ENCODE measurements at places on chromosomes 3 and 15. TPM values are rescaled to one million over a fixed set of nuclear protein-coding genes. Genes with fewer than 3 reads are reported as not detected.

GRCh38 chr15:74415966-74416916 is 17.5 kb downstream of the SEMA7A start:
- H3K36me3 ChIP-seq = peaks cover 21% of the 10 kb centered on the region
- H3K4me1 ChIP-seq = peaks cover 49% of the 10 kb centered on the region
- H3K27ac ChIP-seq = peak overlapping the region; percentile 21
- no peak overlapping the region for H3K4me3 ChIP-seq

DNA sequence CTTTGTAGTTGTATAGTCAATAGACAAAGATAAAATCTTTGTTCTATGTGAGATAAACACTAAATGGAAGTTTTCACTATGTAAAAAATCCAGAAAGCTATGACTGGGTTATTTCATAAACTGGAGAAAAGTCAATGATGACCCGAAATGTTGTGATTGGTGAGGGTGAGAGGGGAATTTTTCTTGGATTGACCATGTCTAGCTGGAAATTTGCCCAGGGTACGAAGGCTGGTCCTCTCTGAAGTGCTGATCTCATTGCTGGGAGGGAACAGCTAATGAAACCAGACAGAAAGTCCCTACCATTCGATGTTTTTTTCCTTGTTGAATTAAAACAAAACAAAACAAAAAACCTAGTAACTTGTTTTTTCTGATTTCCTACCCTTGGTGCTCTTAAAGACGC is 14.3 kb downstream of the TPRG1 start:
- H3K4me1 ChIP-seq = no peaks in the 10 kb centered on the region
- no peak for DNase-seq
- peaks cover 2% of the 10 kb centered on the region for H3K36me3 ChIP-seq
- no peak overlapping the region for H3K4me3 ChIP-seq
- no peaks in the 10 kb centered on the region for H3K27me3 ChIP-seq

DPH6 gene
- 9.4 TPM for total RNA-seq

- peaks cover 9% of the 10 kb centered on the region for H3K27me3 ChIP-seq
- no peak overlapping the region for H3K27ac ChIP-seq
- DNase-seq = no peak
- H3K36me3 ChIP-seq = peaks cover 1% of the 10 kb centered on the region
- no peak overlapping the region for H3K4me3 ChIP-seq
These were observed 45.2 kb upstream of the CCDC80 start for GRCh38 chr3:112685956-112686799.

TMEM108 gene
- total RNA-seq = not detected

GRCh38 chr3:63975723-63976122 is 47.6 kb downstream of the PSMD6 start:
- peak overlapping the region; percentile 30 for H3K27ac ChIP-seq
- peaks cover 94% of the 10 kb centered on the region for H3K4me1 ChIP-seq
- no peak for DNase-seq
- H3K27me3 ChIP-seq = no peaks in the 10 kb centered on the region

DNA sequence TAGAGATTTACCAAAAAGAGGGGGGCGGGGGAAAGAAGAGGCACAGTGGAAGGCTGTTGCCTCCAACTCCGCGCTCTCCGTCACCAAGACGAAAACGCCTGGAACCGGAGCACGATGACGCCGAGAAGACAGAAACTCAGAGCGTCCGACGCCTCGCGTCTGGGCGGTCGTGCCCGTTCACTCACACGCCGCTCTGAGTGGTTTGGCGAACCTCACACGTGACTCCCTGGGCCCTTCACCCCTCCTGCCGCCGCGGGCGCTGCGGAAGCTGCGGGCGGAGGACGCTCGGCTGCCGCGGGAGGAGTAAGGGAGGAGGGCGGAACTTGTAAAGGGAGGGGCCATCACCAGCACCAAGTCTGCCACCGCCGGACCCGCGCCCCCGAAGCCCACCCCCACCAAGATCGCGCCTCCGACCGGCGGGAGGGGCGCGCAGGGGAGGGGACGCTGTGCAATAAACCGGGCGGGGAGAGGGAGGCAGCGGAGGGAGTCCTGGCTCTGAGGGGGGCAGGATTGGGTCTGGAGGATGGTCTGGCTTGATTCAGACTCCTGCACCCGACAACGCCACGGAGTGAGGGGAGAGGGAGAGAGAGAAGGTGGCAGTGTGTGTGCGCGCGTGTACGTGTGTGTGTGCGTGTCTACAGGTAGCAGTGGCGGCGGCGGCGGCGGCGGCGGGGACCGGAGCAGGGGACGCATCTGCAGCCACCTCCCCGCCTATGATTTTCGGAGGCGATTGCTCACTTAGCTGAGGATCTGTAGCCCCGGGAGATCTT is 1.9 kb upstream of the NLGN1 start:
- H3K4me1 ChIP-seq = peaks cover 21% of the 10 kb centered on the region
- H3K27ac ChIP-seq = peak overlapping the region; percentile 56
- H3K27me3 ChIP-seq = peaks cover 55% of the 10 kb centered on the region
- DNase-seq = peak; percentile 68
- no peaks in the 10 kb centered on the region for H3K36me3 ChIP-seq
- peak overlapping the region; percentile 58 for H3K4me3 ChIP-seq

GRCh38 chr3:116140100-116140689 is 305.1 kb downstream of the LSAMP start:
- H3K27me3 ChIP-seq = no peaks in the 10 kb centered on the region
- no peak overlapping the region for H3K27ac ChIP-seq
- no peak for DNase-seq
- no peak overlapping the region for H3K4me3 ChIP-seq

DNA sequence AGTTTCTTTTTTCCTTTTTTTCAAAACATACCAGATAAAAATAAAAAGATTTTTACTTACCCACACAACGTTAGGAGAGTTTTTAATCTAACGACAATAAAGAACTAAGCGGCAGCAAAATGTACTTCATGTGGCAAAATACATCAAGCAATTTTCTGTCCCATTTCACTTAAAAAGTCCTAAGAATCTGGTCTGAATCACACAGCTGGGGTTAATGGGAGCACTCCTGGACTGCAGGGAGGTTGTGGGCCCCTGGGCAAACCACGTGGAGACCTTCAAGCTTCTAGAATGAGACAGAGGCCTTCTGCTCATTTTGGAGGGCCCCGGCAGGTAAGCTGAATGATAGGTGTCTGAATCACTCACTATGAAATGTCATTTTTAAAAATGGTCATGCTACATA is 193.8 kb downstream of the RORA start:
- DNase-seq = no peak
- H3K4me3 ChIP-seq = no peak overlapping the region
- H3K27ac ChIP-seq = no peak overlapping the region
- no peaks in the 10 kb centered on the region for H3K4me1 ChIP-seq
- H3K36me3 ChIP-seq = no peaks in the 10 kb centered on the region

- H3K36me3 ChIP-seq = no peaks in the 10 kb centered on the region
- H3K27ac ChIP-seq = no peak overlapping the region
- no peaks in the 10 kb centered on the region for H3K27me3 ChIP-seq
- H3K4me1 ChIP-seq = no peaks in the 10 kb centered on the region
- no peak overlapping the region for H3K4me3 ChIP-seq
- DNase-seq = no peak
These were observed 409.7 kb downstream of the MAGI1 start for GRCh38 chr3:65628978-65629377.

DNA sequence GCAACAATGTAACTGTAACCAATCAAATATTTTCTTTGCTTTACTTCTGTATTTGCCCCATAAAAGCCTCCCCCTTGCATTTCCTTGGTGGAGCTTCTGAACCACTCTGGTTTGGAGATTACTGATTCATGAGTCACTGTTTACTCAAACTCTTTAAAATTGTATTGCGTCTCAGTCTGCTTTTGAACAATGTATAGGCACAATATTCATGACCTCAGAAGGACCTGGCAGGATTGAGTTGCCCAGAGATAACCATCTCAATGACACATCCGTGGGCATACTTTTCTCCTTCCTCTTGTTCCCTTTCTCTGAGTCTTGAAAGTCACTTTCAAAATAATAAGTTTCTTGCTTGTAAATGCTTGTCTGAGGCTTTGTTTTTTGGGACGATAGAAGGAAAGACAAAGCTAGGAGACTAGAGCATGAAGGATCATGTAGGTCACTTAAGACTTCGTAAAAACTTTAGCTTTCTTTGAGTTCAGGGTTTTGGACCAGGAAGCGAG is 57.1 kb upstream of the POU1F1 start:
- H3K4me1 ChIP-seq = peaks cover 19% of the 10 kb centered on the region
- peak; percentile 52 for DNase-seq
- peak overlapping the region; percentile 70 for H3K27ac ChIP-seq
- no peaks in the 10 kb centered on the region for H3K27me3 ChIP-seq

GRCh38 chr3:176994393-176994792 is 202.9 kb downstream of the TBL1XR1 start:
- no peak overlapping the region for H3K27ac ChIP-seq
- H3K27me3 ChIP-seq = no peaks in the 10 kb centered on the region
- H3K4me3 ChIP-seq = no peak overlapping the region
- no peak for DNase-seq

FBXO40 gene
- total RNA-seq = not detected

GRCh38 chr3:55923626-55924025 is 436.5 kb upstream of the WNT5A start:
- H3K4me3 ChIP-seq = no peak overlapping the region
- no peak overlapping the region for H3K27ac ChIP-seq
- H3K36me3 ChIP-seq = no peaks in the 10 kb centered on the region
- H3K27me3 ChIP-seq = no peaks in the 10 kb centered on the region

- peaks cover 6% of the 10 kb centered on the region for H3K36me3 ChIP-seq
- peak overlapping the region; percentile 79 for H3K4me3 ChIP-seq
- peaks cover 5% of the 10 kb centered on the region for H3K27me3 ChIP-seq
- peaks cover 20% of the 10 kb centered on the region for H3K4me1 ChIP-seq
- peak overlapping the region; percentile 85 for H3K27ac ChIP-seq
These were observed 30.6 kb upstream of the ZSCAN2 start for GRCh38 chr15:84570164-84570735.

DNA sequence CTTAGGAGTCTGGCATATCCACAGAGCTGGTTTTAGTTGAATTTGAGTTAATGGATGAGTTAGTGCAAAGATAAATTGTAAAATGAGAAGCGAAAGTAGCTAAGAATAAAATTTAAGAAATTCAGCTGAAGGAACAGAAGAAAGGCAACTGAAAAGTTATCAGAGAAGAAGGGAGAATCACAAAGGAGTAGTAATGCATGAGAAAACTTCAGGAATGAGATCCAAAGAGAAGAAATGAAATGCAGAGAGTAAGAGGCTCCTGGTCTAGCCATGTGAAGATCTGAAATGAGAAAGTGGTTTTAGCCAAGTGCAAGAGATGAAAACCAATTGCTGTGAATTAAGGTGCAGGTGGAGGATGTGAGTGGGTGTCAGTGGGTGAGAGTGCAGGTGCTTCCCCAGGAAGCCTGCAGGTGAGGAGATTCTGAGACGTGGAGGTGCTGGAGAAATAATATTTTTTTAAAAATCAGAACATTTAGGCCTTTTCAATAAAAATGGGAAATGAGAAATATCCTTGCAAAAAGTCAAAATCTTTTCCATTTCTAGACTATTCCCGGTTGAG is 18.5 kb downstream of the KBTBD8 start:
- peaks cover 4% of the 10 kb centered on the region for H3K27me3 ChIP-seq
- no peak overlapping the region for H3K4me3 ChIP-seq
- no peak overlapping the region for H3K27ac ChIP-seq
- peaks cover 6% of the 10 kb centered on the region for H3K36me3 ChIP-seq
- no peak for DNase-seq

AEN gene
- total RNA-seq = 55.7 TPM

DNA sequence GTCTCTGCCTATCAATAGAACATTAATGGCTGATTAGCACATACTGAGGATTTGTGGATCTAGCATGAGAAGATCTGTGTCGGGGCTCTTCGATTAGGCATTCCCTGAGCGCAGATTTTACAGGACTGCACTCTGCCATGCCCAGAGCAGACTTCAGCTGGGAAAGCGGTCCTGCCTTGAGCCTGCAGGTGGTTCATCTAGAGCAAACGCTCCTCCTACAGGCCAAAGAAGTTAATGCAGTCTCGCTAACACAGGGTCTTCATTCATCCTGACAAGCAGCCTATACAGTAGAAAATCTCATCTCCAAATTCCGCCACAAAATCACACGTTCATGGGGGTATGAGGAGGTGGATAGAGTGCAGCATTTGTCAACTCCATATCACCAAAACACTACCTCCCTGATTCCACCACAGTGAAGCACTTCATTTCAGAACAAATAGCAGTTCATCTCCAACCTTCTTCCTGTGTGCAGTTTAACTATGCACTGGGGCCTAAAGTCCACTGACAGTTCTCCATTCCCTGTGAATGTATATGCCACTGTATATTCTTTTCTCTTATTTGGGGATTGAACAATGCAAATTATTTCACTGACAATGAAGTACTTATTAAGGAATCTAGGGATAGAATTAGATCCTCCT is 405.8 kb downstream of the IGSF11 start:
- peak; percentile 42 for DNase-seq
- H3K4me3 ChIP-seq = no peak overlapping the region
- no peaks in the 10 kb centered on the region for H3K36me3 ChIP-seq
- H3K27me3 ChIP-seq = no peaks in the 10 kb centered on the region

DUOXA2 gene
- total RNA-seq = not detected

- H3K36me3 ChIP-seq = no peaks in the 10 kb centered on the region
- no peak overlapping the region for H3K27ac ChIP-seq
- no peak overlapping the region for H3K4me3 ChIP-seq
- DNase-seq = no peak
- H3K4me1 ChIP-seq = no peaks in the 10 kb centered on the region
- no peaks in the 10 kb centered on the region for H3K27me3 ChIP-seq
These were observed 36.0 kb downstream of the ADAMTS9 start for GRCh38 chr3:64651741-64652241.

SMCO1 gene
- not detected for total RNA-seq

KIF23 gene
- total RNA-seq = 81.1 TPM

DNA sequence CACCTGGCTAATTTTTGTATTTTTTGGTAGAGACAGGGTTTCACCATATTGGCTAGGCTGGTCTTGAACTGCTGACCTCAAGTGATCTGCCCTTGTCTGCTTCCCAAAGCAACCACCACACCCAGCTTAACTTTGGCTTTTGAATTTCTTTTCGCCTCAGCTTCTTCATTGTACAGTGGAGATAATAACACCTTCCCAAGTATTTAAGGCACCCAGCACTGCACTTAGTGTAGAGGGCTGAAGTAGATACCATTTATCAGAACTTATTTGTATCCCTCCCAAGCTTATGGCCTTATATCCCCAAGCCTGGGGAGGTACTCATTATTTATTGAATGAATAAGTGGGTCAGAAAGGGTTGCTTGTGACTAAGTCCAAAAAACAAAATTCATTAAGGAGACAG is 2.3 kb downstream of the SQOR start:
- peaks cover 57% of the 10 kb centered on the region for H3K4me1 ChIP-seq
- peaks cover 37% of the 10 kb centered on the region for H3K36me3 ChIP-seq
- peak overlapping the region; percentile 95 for H3K27ac ChIP-seq
- H3K4me3 ChIP-seq = peak overlapping the region; percentile 100
- H3K27me3 ChIP-seq = peaks cover 3% of the 10 kb centered on the region

DNA sequence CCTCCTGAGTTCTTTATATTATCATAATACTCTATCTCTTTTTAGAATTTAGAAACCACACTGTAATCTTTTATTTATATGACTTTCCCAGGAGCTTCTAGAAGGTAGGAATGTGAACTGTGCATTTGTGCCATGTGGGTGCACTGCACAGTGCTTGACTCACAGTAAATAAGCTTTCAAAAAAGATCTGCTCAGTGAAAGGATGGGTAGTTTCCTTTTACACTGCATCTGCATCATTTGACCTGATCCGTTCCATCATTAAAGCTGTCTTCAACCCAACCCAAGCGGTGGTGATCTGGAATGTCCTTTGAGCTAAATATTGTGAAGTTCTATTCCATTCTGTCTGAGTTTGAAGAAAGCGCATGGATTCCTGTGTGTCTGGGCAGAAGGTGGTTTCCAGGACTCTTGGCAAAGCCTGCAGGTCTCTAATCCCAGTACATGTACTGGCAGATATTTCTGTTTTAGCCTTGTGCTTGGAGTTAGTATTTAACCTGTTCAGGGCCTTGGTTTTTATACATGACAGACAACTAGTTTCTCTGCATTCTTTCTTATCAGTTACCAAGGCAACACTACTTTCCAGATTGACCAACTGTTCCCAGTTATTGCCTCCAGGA is 96.7 kb downstream of the DHX30 start:
- H3K4me1 ChIP-seq = no peaks in the 10 kb centered on the region
- H3K27ac ChIP-seq = no peak overlapping the region
- H3K4me3 ChIP-seq = no peak overlapping the region
- no peaks in the 10 kb centered on the region for H3K27me3 ChIP-seq
- no peak for DNase-seq

CHRNA7 gene
- total RNA-seq = not detected

Data from activated CD8-positive, alpha-beta memory T cell treated with anti-CD3 and anti-CD28 coated beads, Interleukin-2, amount 10 ng/mL, durations not matched to agents 7 days and 5 days (primary cell).